Ovary (tissue), 10 donors: ENCODE measurements at places on chromosomes 16 and 17.

DNA sequence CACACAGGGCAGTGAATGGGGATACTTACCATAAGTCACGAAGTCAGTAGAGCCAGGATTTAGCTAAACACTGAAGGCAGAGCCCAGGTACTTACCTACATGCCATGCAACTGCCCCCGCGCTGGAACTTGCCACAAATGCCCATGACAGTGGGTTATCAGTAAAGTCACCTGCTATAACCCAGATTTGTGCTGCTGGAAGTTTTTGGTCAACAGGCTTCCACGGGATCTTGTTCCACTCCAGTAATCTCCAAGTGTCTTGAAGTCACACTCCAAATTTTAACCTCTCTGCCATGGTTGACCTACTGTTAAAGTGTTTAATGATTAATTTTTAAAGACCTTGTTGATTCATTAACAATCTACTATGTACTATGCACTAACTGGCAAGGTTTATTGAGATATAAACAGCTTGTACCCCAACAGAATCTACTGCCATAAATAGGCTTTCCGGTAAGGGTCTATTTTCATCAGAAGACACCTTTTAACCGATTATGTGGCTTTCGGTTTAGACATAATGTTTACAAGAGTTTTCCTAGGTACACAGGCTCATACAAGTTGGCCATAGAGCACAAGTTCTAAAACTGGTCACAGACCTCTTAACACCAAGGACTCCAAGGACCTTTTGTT lies 6.3 kb upstream of the SLC5A11 start:
- no peak for DNase-seq

- DNase-seq: no peak
Measured at GRCh38 chr16:53291757-53292392, 142.4 kb upstream of the RBL2 start.

DNA sequence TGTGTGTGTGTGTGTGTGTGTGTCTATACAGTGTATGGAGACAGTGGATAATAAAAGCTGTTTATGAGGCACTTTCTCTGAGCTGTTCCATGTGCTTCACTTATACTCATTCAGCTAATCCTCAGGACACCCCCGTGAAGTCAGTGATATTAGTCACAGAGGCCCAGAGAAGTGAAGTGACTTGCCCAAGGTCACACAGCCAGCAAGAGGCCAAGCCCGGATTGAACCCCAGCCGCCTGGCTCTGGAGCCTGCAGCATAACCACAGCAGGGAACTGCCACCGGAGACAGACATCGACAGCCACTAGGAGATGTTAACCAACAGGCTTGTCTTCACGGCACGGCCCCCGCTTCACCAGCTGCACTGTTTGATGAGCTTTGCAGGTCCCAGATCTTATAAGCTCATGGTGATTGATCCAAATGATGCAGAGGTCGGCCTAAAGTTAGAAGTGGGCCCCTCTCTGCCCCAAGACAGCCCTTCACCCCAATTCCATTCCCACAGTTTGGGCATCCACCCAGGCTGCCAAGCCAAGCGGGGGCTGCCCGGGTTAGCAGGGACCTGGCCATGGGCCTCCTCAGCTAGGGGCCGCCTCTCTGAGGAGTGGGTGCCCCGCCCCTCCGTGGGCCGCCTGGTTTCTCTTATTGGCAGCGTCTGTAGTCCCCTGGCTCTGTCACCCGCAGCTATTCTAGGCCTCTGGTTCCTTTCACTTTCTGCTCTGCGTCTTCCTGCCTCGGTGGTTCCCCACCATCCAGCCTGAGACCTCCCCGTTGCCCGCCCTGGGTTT lies 30.9 kb downstream of the SOCS1 start:
- DNase-seq: no peak

GRCh38 chr17:27878776-27879562 lies 14.2 kb downstream of the LYRM9 start:
- DNase-seq: peak; percentile 51
